ENCODE measurements at places on chromosomes 3 and 15.

GRCh38 chr15:45611305-45611704, 23.5 kb upstream of the SQOR start:
- DNase-seq: no peak

- DNase-seq: no peak
These were observed 26.6 kb downstream of the CLDN18 start for GRCh38 chr3:138036572-138036971.

GRCh38 chr15:39393575-39394335, 187.1 kb upstream of the THBS1 start:
- no peak for DNase-seq

DNA sequence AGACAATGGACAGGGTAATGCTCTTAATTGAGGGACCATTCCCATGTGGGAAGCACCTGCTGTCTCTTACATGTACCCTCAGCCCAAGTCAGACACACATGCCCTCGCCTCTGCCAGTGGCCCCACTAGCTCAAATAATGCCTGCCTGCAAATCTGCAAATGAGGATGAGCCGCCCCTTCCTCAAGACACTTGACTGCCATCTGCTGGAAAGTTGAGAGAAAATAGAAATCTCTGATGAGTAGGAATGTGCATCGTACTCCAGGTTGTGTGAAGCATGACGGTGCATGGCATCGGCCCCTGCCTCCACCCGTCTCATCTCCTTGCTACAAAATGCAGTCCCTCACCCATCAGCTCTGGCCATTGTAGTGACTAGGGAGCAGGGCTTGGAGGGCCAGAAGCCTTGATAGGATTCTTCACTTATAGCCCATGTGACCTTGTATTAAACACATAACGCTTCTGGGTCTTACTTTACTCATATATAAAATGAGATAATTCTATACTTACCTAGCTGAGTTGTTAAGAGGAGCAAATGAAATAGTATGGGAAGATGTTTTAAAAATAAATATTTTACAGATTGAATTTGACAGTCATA, 6.3 kb upstream of the SCN5A start:
- DNase-seq: no peak

GRCh38 chr15:88542342-88542733, 4.1 kb downstream of the DET1 start:
- DNase-seq: no peak

DNA sequence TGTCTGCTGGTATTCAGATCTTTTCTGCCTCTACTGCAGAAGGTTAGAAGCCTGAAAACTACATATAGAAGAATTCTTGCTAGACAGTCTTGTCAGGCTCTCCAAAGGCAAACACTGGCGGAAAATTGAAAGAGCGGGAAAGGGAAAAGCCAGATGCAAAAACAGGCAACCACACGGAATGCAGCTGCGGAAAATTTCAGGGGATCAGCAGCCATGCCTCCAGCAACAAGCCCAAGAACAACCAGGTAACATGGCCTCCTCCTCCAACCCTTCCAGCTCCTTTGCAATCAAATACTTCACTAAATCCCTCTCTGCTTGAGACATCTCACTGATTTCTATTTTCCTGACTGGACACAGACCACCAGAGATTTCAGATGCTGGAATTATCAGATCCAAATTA, 9.6 kb downstream of the UBP1 start:
- DNase-seq: no peak

All from activated naive CD8-positive, alpha-beta T cell treated with anti-CD3 and anti-CD28 coated beads, Interleukin-2, amount 50 U/mL, for 16 hours (primary cell).